ENCODE measurements at places on chromosomes 16 and 17. TPM values are rescaled to one million over a fixed set of nuclear protein-coding genes. Genes with fewer than 3 reads are reported as not detected.

GRCh38 chr17:69088643-69089200 is 28.0 kb upstream of the ABCA9 start:
- no peak for DNase-seq

FOXF1 gene
- total RNA-seq, result 4.1 TPM

C16orf74 gene
- 1.2 TPM for total RNA-seq

NEUROD2 gene
- not detected for total RNA-seq

All from thoracic aorta (tissue), 2 donors.